Activated CD8-positive, alpha-beta memory T cell treated with anti-CD3 and anti-CD28 coated beads for 4 hours (primary cell): ENCODE measurements at places on chromosomes 2 and 18.

DNA sequence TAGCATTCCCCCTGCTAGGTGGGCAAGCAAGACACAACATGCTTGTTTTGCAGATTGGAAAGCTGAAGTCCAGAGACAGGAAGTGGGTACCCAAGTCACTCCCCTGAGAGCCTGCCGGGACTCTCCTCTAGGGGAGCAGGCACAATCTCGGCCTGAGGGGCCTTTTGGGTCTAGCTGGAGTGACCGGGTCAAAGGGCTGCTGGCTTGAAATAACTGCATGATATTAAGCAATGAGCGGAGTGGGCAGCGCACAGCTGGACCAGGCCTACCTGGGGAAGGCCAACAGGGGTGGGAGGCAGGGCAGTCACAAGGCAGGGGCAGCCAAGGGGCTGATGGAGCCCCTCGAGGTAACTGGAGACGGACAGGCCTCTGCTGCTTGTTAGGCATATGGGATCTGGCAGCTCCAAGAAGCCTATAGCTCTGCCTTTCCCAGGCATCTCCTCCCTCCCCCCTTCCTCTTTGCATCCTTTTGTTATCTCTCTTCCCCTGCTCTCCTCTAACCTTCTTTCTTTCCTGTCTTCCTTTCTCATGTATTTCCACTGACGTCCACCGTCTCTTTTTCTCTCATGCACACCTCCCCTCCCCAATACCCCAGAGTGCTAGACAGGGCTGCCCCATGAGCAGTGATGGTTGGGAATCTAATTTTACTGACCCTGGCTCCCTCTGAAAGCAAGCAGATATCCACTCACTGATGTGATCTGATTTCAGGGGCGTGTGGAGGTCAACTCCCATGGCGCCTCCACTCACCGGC lies 237.5 kb downstream of the LOXHD1 start:
- DNase-seq, result no peak

DNA sequence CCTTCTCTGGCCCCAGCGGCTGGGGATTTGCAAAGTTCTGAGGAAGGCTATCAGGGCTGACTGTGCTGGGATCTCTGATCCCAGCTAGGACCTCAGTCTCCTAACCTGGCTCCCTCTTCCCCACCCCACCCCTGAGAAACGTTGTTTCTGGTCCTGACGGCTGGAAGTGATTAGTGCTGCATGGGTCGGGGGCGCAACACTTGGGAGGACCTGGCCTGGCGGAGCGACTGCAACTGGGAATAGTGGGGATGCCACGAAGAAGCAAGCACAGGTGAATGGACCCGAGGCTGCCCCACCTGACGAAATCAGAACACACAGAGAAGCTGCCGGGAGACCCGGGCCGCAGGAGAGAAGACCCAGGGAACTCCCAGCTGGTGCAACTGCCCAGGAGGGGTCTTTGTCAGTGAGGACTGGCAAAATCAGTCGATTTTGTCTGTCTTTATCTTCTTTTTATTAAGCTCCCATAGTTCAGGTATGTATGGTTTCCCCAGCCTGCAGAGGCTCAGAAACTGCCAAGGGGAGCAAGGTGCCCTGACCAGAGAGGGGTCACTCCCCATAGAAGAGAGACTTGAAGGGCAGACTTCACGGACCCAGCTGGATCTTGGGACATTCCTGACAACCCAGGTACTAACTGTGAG lies 656 bp upstream of the LBX2 start:
- no peak for DNase-seq

DNA sequence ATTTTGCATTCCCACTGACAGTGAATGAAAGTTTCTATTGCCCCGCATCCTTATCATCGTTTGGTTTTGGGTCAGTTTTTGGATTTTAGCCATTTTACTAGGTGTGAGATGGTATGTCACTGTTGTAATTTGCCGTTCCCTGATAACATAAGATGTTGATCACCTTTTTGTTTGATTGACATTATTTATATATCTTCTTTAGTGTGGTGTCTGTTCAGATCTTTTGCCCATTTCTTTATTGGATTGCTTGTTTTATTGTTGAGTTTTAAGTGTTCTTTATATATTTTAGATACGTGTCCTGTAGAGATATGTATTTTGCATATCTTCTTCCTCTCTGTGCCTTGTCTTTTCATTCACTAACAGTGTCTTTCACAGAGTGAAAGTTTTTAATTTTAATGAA lies 55.3 kb downstream of the EPC2 start:
- no peak for DNase-seq

DNA sequence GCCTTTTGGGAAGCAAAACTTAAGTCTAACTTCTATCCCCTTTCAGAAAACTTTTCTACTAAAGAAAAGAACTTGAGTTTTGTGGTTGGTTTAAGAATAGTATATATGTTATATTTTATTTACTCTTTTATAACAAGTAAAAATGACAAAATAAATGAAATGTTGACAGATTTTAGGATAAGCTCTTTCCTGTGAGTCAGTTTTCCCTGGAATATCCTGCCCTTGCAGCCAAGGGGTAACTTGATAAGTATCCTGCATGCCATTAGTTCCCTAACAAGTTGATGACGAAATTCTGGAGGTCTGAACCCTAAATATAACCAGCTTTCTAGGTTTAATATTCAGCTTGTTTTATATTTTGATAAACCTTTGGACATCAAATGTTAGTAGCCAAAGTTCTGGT lies 7.3 kb upstream of the HTR2B start:
- no peak for DNase-seq

GRCh38 chr2:207926133-207926988 lies 99.0 kb downstream of the PLEKHM3 start:
- no peak for DNase-seq

DNA sequence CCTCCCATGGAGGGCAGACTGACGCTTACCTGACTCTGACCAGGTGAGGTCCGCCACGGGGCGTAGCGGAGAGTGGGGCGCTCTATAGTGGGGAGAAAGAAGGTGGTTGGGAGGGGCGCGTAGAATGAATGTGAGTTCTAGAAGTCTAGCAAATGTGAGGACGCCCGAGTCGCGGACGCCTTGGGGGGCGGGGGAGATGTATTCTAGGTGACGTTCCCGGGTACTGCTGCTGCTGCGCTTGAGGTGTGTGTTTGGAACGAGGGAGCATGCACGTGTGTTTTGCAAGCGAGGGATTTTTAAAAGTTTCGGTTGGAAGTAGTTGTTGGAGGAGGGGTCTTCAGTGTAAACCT lies 758 bp downstream of the RIF1 start:
- DNase-seq, result peak; percentile 7

DNA sequence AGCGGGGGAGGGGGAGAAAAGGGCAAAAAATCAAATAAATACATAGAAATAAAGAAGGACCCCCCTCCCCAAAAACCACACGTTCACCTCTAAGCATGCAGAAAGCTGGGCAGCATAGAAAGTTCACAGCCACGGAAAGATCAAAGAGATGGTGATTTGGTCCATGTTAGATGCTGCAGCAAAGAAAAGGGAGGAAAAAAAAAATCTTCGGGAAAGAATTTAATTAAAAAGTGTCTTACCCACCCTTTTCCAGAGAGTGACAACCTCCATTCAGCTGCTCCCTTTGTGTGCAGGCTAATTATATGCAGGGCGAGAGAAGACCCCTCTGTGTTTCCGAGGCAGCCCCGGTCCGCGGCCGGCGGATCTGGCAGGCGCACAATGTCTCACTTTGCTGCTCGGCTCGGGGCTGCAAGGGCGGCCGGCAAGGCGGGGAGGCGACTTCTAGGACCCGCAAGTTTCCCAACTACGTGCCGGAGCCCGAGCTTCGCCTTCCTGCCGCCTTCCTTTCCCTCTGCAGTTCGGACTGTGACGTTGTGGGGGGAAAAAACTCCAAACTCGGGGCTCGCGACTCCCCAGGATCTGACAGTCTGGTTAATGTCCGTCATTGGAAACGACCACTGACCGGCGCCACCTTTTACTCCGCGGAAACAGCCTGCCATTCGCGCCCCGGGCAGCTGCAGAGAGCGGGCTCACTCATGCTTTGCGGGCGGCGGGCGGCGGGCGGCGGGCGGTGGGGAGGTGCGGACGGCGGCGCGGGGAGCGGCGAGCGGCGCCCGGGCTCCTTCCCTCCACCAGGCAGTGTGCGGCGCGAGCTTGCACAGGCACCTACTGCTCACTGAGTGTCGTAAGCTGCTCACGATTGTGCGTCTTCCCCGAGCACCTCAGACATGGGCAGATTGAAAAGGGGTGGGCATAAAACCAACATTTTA lies at the start of gene LRRTM1:
LRRTM1 (minus strand) TSS at position 844 of the 929 bp plus-strand sequence. CDS start 933 bp downstream, outside the sequence.
- DNase-seq, result no peak

DNA sequence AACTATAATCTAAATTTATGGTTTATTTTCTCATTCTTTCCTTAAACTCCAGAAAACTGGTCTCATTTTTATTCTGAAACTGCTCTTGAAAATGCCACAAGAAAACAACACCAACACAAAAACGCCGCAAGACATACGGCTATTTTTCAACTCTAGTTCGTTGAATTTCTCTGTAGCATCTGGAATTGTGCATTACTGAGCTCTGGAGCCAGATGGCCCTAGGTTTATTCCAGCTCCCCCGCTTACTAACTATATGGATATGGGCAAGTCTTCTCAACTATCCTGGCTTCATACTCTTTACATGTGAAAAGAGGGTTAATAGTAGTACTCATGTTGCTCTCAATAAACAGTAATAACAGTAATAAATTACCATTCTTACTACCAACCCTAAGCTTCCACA lies 19.9 kb downstream of the FAM98A start:
- DNase-seq, result no peak

DNA sequence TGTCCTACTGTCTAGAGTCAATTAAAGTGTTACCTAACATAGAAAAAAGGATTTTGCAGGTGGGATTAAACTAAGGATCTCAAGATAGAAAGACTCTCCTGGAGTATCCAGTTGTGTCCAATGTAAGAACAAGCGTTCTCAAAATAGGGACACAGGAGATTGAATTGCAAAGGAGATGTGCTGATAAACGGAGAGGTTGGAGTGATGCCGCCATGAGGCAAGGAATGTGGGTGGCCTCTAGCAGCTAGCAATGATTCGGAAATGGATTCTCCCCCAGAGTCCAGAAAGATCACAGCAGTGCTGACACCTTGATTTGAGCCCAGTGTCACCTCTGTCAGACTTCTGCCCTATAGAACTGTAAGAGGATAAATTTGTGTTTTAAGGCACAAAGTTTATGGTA lies 24.1 kb upstream of the IL1RN start:
- no peak for DNase-seq

GRCh38 chr2:19857100-19857499 lies 44.7 kb downstream of the TTC32 start:
- no peak for DNase-seq

DNA sequence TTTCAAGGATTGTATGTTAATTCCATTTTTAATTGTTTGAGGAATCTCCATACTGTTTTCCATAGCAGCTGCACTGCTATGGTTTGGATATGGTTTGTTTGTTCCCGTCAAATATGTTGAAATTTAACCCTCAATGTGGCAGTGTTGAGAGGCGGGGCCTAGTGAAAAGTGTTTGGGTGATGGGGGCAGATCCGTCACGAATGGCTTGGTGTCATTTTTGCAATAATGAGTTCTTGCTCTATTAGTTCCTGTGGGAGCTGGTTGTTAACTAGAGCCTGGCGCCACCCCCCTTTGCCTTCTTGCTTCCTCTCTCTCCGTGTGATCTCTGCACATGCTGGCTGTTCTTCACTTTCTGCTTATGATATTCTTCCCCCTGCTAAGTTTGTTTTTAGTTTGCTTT lies 71.4 kb upstream of the LDLRAD4 start:
- no peak for DNase-seq

GRCh38 chr2:184945326-184945725 lies 347.0 kb downstream of the ZNF804A start:
- no peak for DNase-seq

DNA sequence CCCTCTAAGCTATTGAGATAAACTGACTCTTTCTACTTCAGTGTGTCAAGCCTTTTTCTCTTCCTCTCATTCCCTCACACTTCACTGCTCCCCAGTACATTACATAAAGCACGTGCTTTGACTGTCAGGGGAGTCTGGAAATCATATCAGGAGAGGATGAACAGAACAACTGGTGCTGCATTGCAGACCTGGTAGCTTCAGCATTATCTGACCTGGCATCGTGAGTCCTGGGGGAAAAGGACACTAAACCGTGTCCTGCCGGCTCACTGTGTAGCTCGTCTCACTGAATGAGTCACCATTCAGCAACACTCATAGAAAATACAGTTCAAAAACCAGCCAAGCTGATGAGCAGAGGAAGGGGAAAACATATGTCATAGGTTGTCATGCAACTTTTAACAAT lies 108.5 kb upstream of the UNC80 start:
- no peak for DNase-seq

GRCh38 chr2:195408811-195409210 lies 248.2 kb upstream of the SLC39A10 start:
- no peak for DNase-seq

DNA sequence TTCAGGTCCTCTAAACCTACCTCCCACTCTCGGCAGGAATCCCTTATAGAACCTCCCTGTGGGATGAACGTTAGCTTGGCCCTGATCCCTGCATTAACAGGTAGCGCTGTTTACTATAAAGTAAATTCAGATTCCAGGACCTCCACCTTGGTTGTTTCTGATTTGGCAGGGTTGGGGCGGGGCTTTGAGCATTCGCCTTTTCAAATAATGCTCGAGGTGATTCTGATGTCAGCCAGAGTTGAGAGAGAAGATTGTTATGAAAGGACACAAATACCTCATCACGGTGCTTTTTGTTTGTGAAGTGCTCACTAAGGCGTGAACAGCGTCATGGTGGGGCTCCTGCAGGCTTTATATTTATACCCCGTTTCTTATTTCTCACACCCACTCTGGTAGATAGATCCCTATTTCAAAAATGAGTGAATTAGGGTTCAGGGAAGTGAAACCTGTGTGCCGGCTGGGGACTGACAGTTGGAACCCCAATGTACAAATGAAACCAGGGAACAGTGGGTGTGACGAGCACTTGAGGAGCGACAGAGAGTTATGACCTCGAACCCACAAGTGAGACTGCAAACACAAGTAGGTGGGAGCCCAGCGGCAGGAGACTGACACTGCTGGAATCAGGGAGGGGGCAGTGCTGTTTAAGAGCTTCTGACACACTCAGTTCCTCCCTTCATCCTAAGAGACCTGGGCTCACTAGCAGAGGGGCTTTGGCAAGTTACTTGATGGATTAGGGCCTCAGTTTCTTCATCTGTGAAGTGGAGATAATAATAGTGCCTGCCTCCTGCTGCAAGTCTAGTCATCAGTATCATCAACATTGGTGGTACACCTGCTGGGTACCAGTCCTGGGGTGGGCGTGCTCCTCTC lies 14.2 kb upstream of the CXCR4 start:
- DNase-seq, result peak; percentile 33

DNA sequence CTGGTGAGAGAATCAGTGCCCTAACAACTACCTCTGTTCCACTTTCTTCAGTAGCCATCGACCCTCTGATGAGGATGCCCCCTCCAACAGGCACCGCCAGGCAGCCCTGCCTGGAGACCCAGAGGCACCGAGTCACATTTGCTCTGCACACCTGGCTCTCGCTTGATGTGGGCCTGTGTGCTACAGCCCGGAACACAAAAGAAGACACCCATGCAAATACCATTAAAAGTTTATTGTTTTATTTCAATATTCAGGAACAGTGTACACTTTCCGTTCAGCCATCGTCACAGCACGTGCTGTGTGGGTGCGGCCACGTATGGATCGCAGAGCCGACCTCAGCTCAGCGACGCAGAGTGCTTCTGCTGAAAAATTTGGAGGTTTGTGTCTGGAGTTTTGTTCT lies 154.0 kb downstream of the MBP start:
- no peak for DNase-seq
